Dermis microvascular lymphatic vessel endothelial cell (primary cell): ENCODE measurements at places on chromosomes 7 and 10. TPM values are rescaled to one million over a fixed set of nuclear protein-coding genes. Genes with fewer than 3 reads are reported as not detected.

C10orf105 gene
- under 0.01 TPM in 1 of 2 replicates, not detected in the other for total RNA-seq

CDH23 gene
- total RNA-seq = under 0.01 TPM in 2 replicates

CLEC5A gene
- total RNA-seq = not detected in 2 replicates

CALY gene
- total RNA-seq = not detected in 2 replicates

GNG11 gene
- 326 and 460 TPM in 2 replicates for total RNA-seq

PSMG3 gene
- 16.0 and 18.7 TPM in 2 replicates for total RNA-seq

HOXA9 gene
- 3.2 and 4.7 TPM in 2 replicates for total RNA-seq

CDK14 gene
- total RNA-seq = 0.89 and 1.2 TPM in 2 replicates

GPR141 gene
- total RNA-seq = 0.13 TPM in 2 replicates

NT5C3A gene
- total RNA-seq = 17.8 and 18.2 TPM in 2 replicates

GJD4 gene
- total RNA-seq = not detected in 2 replicates

GPR37 gene
- 0.13 TPM in 2 replicates for total RNA-seq

SPDYE5 gene
- total RNA-seq = under 0.01 TPM in 1 of 2 replicates, not detected in the other
